ENCODE measurements at places on chromosomes 1 and 21.

DNA sequence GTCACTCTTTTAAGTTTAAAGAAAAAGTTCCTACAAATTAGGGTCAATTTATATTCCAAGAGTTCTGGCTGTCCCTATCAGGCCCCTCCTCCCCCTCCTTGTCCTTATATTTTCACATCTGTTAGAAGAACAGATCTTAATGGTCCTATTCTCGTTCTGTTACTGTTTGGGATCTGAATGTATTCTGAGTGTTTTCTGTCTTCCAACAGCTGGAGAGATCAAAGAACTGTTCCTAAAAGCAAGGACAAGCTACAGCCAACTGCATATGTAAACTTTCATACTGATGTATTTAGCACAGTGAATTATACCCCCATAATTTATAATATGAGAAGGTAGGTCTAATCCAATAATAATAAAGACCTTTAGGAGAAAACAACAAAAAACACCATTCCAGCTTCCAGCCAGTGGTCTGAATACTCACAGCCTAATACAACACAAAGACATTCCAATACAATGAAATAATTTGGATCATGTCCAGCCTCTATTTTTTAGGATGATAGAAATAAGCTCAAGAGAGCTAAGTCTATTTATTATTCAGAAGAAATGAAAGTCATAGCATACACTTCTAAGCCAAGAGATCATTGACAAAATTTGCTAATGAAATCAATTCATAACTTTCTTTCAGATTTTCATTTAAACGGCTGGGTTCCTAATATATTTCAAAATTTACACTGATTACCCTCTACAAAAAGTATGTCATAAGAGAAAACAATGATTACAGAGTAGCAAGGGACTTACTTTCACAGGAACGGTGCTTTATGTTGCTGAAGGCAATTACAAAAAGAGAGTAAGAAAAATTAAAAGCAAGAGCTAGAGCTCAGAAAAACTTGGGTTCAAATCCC lies 25.3 kb downstream of the WLS start:
- no peak for DNase-seq

GRCh38 chr1:180925471-180926051 lies 12.9 kb downstream of the KIAA1614 start:
- no peak for DNase-seq

- DNase-seq = no peak
These were observed 53.2 kb upstream of the SYNC start for GRCh38 chr1:32755810-32756159.

DNA sequence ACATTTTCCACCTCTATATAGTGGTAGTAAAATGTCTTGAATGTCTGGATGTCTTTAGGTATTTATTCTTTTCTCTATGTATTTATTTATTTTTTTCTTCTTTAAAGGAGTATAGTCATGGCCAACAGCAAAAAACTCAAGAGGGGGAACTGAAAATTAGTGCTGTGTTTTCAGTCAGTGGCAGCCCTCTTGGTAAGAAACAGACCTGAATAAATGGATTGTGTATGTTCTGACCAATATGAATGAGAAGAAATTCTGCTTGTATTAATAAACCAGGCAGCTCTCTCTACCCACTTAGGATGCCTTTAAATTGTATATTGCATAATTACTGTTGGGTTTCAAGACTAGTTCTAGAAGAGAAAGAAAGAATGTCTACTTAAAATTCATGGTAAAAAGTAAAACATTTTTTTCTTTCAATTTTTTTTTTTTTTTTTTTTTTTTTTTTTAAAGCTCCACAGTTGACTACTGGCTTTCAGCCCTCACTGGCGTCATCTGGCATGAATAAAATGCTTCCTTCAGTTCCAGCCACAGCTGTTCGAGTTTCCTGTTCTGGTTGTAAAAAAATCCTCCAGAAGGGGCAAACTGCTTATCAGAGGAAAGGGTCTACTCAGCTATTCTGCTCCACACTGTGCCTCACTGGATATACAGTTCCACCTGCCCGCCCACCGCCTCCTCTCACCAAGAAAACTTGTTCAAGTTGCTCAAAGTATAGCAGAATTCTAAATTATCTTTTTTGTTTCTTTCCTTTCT lies 101.6 kb downstream of the ZMYM4 start:
- peak; percentile 21 for DNase-seq
